Activated CD4-positive, alpha-beta T cell treated with anti-CD3 and anti-CD28 coated beads, Interleukin-2, amount 50 U/mL, for 1 hour (primary cell): ENCODE measurements at places on chromosomes 1 and 21.

DNA sequence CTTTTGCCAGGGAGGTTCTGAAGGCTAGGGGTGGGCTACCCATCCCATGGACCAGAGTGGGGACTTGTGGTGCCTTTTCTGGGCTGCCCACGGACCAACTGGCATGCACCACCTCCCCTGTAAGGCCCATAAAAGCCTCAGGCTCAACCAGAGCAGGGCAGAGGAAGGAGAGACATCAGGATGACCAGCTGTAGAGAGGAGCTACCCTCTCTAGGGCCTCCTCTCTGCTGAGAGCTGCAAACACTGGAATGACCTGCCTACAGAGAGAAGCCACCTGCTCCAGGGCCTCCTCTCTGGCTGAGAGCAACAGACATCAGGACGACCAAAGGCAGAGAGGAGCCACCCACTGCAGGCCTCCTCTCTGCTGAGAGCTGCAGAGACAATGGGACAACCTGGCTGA is 140.9 kb downstream of the EIF4G3 start:
- no peak for DNase-seq

DNA sequence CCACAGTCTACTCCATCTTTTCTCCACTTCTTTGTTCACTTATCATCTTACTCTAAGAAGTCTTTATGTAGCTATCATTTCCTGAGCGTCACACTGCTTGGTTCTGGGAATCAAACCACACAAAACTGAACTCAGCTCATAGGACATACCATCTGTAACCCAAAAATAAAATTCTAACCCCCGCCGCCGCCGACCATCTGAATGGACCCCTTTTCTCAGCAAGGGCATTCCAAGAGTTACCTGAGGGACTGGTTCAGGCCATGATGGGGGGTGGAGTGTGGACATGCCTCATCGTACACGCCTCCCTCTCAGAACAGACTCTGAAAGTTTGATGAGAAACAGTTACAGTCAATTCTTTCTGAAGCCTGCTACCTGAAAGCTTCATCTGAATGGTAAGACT is 12.6 kb upstream of the CHI3L2 start:
- peak; percentile 55 for DNase-seq

- DNase-seq, result no peak
Measured at GRCh38 chr1:96361271-96361856, 360.2 kb upstream of the PTBP2 start.

- DNase-seq, result no peak
Measured at GRCh38 chr1:178536844-178537371, 24.0 kb downstream of the TEX35 start.

DNA sequence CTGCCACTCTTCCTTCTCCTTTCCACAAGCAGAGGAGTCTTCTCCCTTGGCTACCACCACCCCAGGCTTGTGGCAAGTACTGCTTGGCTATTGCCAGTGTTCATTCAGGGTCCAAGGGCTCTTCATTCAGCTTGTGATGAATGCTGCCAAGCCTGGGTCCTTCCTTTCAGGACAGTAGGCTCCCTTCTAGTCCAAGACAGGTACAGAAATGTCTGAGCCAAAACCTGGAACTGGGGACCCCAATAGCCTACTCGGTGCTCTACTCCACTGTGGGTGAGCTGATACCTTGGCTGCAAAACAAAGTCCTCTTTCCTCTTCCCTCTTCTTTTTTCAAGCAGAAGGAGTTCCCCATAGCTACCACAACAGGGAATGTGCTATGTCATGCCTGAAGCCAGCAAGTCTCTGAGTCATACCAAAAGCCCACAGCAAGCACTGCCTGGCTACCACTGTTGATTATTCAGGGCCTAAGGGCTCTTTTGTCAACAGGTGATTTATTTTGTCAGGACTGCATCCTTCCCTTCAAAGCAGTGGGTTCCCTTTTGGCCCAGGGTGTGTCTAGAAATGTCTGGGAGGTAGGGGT is 268.9 kb downstream of the HHAT start:
- DNase-seq, result no peak

DNA sequence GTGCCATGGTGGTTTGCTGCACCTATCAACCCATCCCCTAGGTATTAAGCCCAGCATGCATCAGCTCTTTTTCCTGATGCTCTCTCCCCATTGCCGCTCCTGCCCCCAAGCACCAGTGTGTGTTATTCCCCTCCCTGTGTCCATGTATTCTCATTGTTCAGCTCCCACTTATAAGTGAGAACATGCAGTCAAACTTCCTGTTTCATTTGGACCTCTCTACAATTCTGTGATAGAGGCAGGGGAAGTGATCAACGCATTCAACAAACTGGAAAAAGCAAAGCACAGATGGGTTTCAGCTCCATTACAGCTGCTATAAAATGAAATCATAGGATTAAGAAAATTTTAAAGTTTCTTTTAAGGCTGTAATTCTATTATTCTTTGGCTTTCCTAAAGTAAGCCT is 23.3 kb upstream of the CD55 start:
- no peak for DNase-seq

GRCh38 chr1:9721606-9722377 is 70.3 kb downstream of the PIK3CD start:
- DNase-seq, result peak; percentile 82

DNA sequence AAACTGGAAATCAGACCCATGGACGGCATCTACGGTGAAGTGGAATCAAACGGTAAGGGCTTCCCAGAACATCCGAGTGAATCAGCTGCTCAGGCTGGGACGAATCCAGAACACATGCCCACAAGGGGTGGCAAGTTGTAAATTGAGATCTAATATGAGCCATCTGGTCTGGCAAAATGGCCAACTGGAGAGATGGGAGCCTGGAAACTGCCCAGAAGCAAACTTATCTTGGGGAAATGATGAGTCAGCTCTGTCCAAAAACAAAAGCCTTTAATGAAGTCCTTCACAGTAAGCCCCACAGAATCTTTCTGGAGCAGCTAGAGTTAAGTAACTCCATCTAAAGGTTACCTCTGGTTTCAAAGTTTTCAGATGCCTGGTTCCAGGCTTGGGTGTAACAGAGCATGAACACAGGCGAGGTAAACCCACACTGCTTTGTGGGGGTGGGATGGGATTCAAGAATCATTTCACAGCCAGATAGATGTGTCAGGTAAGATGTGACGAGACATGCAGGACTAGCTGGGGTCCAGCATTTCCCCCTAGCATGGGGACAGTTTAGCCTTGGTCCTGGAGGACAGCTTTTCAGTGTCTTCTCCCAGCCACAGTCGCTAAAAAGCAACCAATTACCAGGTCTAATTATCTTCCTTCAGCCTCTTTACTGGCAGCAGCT is 10.5 kb upstream of the SRP9 start:
- no peak for DNase-seq

GRCh38 chr1:150906329-150906728 is 19.4 kb downstream of the CTXND2 start:
- DNase-seq, result no peak

DNA sequence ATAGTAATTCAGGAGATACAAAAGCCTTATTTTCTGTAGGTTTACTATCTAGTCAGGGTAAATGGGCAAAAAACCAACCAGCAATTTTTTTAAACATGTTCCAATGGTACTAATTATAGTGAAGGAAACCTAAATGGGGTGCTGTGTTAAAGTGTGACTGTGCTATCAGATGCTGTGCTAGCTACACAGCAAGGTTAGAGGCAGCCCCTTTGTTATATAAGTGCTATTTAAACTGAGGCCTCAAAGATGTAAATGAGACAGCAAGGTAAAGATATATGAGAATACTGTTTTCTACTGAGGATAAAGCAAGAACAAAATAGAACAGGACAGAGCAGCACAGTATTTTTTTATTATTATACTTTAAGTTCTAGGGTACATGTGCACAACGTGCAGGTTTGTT is 305.4 kb upstream of the RGS18 start:
- DNase-seq, result no peak

- no peak for DNase-seq
Measured at GRCh38 chr21:34061983-34062382, 11.4 kb upstream of the MRPS6 start.

- DNase-seq, result no peak
Measured at GRCh38 chr1:33814166-33814565, 49.7 kb upstream of the HMGB4 start.

GRCh38 chr1:32427264-32427963 is 33.2 kb upstream of the BSDC1 start:
- no peak for DNase-seq

DNA sequence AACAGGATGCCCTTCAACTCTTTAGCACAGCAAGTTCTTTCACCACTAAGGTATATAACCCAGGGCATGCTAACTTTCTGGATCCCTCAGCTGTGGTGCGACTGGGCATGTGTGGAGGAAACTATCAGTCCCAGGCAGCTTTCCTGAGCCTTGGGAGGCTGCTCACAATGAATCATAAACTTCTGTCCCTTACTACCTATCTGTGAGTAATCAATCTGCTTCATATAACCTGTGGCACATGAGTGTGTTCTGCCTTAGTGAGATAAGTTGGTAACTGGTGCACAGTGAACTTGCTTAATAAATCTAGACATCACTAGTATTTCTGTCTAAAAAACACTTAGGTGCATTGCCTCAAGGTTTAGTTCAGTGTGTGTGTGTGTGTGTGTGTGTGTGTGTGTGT is 158.0 kb downstream of the GPATCH2 start:
- DNase-seq, result no peak

GRCh38 chr1:151801846-151802245 is 3.4 kb downstream of the LINGO4 start:
- no peak for DNase-seq

DNA sequence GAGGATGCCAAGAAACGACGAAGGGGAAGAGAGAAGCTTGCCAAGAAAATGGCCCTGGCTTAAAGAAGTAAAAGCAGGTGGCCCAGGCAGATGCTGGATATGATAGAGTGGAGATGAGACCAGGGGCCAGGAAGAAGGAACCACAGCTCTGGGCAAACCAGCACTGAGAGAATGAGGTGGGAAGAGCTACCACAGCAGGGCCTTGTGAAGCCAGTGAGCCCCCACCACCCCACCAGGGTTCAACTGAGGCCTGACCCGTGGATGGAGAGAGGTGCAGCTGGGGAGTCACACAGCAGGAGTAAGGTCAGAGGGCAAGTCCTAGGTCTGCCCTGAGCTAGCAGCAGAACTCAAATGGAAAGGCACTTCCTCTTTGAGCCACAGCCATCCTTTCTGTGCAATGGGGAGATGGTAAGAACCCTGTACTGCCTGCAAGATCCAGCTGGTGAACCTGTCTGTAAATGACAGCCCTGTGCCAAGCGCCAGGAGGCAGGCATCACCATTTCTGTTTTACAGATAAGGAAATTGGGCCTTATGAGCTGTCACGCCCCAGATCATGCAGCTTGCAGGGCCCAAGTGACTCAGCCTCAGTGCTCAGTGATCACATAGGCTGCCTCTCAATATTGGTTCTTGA is 8.5 kb downstream of the SH3BGRL3 start:
- DNase-seq, result peak; percentile 59

GRCh38 chr1:87119541-87120140 is 205.2 kb downstream of the HS2ST1 start:
- no peak for DNase-seq
